Activated CD4-positive, alpha-beta T cell treated with anti-CD3 and anti-CD28 coated beads, Interleukin-2, amount 50 U/mL, for 24 hours (primary cell): ENCODE measurements at places on chromosomes 13 and 19.

GRCh38 chr13:45851171-45851921, at the start of gene SIAH3:
Gene SIAH3, minus strand, starts transcription at chr13:45851753. Its CDS starts 124 bp downstream, at chr13:45851629.
- DNase-seq, result peak; percentile 1

- DNase-seq, result no peak
These were observed 6.8 kb upstream of the KPTN start for GRCh38 chr19:47490847-47491246.

GRCh38 chr19:38141108-38141507, 82.9 kb downstream of the DPF1 start:
- DNase-seq, result no peak

- DNase-seq, result no peak
These were observed at the start of gene GRIK5 for GRCh38 chr19:42069619-42070351. Gene GRIK5, minus strand, starts transcription at chr19:42070206. Its CDS starts 4,436 bp downstream, at chr19:42065770.

DNA sequence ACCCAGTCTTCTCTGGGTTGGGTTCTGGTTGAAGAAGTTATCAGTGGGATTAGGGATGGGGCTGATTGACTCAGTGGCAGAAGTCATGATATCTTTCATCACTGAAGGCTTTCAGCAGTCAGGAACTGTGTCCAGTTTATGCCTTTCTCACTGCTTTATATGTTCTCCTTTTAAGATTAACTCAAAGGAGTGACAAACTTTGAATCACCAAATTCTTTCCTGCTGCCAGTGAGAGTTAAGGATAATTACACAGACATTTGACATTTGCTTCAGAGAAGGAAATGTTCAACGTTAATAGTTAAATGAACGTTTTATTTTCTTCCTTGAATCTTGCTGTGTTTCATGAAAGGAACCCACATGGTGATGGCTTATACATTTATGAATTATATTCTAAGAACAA, 41.0 kb upstream of the CNMD start:
- no peak for DNase-seq

DNA sequence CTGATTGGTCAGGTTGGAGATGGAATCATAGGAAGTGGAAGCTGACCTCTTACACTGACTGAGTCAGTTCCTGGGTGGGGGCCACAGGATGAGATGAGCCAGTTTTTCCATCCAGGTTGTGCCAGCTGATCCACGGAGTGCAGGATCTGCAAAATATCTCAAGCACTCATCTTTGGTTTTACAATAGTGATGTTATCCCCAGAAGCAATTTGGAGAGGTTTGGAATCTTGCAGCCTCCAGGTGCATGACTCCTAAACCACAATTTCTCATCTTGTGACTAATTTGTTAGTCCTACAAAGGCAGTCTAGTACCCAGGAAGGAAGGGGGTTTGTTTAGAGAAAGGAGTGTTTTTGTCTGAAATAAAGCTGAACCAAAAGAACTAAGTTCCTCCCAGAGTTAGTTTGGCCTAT, 212.8 kb downstream of the SLITRK6 start:
- no peak for DNase-seq

DNA sequence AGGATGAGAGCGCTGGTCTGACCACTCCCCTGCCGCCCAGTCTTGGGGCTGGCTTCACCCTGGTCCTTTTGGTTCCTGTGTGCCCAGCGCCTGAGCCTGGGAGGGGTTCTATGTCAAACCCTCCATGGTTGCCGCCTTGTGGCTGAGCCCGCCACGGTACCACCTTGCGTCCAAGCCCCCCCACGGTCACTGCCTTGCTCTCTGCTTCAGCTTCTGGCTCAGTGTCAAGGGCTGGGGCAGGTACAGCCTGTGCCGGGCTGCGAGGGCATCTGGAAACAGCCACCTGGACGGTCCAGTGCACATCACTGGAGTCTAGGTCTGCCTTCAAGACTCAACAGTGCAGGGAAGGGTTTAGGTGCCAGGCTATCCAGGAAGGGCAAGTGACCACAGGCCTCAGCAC, 14.3 kb upstream of the GALP start:
- no peak for DNase-seq

DNA sequence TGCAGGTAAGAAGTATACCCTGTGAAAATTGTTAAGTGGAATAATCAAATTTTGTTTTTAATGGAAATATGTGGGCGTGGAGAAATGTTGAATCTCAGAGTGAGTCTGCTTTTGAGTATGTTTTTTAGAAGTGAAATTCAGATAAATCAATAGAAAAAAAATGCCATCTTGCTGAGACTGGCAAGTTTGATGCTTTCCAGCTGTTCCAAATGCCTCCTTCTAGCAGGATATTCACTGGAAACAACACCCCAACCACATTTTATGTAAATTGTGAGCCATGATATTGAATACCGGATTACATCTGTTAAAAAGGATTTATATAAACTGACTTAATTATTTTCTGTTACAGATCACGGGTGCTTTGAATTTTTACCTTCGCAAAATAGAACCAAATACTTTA, 115.4 kb downstream of the ITGBL1 start:
- DNase-seq, result no peak

- DNase-seq, result no peak
These were observed 141.5 kb downstream of the AKAP11 start for GRCh38 chr13:42413484-42413815.

DNA sequence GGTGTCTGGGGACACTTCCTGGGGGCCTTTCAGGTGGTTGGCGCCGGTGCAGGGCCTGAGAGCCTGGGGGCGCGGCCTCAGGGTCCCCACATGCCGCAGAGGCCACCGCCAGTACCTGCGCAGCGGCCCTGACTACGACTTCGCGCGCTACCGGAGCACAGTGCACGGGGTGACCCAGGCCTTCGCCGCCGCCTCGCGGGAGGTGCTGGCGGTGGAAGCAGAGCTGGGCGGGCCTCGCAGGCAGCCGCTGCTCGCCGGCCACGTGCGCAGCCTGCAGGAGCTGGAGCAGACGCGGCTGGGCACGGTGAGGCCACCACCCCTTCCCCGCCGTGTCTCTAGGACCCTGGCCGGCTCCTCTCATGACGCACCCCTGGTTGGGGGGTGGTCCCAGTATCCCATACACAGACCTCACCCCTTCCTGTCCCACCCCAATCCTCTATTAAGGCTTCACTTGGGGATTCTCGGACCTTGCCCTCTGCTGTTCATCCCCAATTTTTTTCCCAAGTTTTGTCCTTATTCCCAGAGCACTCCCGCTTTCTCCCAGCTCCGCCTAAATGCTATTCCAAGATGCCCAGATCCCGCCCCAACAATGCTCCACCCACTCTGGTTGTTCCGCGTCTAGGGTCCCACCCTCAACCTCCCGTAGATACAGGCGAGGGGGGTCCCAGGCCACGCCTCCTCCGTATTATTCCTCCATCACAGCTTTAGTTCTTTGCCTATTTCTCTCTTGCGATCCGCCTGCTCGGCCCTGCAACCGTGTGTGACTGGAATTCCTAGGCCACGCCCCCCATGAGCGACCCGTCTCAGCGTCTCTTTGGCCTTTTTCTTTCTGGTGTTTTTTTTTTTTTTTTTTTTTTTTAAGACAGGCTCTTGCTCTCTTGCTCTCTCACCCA, 1.0 kb downstream of the REX1BD start:
- peak; percentile 51 for DNase-seq

GRCh38 chr13:85166891-85167290, 632.3 kb downstream of the SLITRK6 start:
- DNase-seq, result no peak

- no peak for DNase-seq
These were observed 4.8 kb downstream of the LSR start for GRCh38 chr19:35253316-35254286.

- DNase-seq, result no peak
These were observed 252.1 kb downstream of the RFC3 start for GRCh38 chr13:34070006-34070405.

DNA sequence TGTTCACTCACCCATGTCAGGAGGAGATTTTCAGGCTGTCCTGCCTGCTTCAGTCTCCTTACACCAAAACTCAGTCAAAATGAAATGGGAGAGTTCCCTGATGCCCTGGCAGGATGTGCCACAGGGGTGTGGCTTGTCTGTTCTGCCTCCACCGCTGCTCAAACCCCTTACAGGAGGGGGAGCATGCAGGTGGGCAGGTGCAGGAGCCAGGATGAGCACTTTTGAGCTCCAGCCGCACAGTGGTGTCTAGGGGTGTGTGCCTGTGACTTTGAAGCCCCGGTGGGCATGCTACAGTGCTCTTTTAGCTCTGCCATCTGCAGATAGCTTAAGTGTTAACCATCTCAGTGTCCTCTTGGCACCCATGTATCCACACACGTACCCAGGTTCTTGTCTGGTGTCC, 71.9 kb upstream of the IPO5 start:
- no peak for DNase-seq

DNA sequence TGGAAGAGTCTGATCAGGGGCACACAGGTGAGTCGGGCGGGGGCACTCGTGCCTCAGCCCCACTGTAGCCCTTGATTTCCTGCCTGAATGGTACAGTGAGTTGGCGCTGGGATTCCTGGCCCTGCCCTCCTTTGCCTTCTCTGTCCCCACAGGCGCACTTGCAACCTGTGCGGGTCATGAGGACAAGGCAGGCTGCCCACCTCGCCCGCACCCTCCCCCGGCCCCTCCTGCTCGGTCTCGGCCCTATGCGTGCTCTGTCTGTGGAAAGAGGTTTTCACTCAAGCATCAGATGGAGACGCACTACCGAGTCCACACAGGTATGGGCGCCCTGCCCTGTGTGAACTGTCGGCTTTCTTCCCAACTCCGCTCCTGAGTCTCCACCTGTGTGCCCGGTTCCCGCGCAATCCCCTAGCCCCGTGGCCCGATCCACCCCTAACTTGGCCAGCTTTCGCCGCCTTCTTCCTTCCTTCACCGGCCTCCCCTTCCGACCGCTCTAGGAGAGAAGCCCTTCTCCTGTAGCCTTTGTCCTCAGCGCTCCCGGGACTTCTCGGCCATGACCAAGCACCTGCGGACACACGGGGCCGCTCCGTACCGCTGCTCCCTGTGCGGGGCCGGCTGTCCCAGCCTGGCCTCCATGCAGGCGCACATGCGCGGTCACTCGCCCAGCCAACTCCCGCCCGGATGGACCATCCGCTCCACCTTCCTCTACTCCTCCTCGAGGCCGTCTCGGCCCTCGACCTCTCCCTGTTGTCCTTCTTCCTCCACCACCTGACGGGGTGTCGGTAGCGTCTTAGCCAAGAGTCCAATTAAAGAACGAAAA, 1.6 kb upstream of the KMT2B start:
- DNase-seq, result no peak

GRCh38 chr13:34371645-34372395, 553.9 kb downstream of the RFC3 start:
- no peak for DNase-seq

GRCh38 chr13:84645196-84646012, 763.1 kb upstream of the SLITRK1 start:
- no peak for DNase-seq

GRCh38 chr13:33556828-33557227, 261.1 kb upstream of the RFC3 start:
- DNase-seq, result no peak

- DNase-seq, result no peak
These were observed 137.9 kb downstream of the PCDH20 start for GRCh38 chr13:61277586-61278276.

DNA sequence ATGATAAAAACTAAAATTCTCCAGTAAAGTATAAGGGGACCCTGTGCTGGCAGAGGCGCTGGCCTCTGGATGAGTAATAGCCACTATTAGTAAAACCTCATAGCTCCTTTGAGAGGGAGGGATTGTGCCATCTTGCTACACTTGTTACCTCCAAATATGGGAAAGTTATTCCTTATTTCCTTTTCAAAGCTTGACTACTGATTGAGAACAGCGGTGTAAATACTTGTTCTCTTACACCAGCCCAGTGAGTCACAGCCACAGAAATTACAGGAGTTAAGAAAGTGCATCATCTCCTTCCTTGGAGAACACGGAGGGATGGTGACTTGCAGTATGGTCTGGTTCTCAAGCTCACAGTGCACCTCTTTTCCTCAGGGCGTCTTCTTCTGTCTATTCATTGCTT, 379.0 kb downstream of the EFNB2 start:
- no peak for DNase-seq

DNA sequence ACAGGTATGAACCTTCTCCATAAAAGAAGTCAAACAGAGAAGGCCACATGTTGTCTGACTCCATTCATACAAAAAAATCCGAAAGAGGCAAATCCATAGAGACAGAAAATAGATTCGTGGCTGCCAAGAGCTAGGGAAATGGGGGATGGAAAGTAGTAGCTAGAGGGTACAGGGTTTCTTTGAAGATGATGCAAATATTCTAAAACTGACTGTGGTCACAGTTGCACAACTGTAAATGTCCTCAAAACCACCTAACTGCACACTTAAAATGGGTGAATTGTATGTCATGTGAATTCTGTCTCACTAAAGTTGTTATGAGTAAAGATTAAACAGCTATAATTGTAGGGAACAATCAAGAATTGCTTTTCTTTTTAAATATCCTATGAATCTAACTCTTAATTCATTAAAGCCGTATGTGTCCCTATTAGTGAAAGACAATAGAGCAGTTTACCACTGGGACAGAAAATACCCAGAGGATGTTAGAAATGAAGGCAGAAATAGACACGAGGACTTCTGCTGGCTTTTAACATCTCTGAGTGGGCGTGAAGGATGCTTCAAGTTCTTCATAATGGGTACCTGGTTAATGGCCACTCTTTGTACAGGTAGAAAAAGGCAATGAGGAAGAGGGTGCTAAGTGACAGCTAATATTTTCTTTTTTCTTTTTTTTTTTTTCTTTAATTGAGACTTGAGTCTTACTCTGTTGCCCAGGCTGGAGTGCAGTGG, 21.2 kb downstream of the INSR start:
- DNase-seq, result no peak

GRCh38 chr13:48500652-48501197, 32.2 kb downstream of the RCBTB2 start:
- no peak for DNase-seq

- no peak for DNase-seq
These were observed 22.4 kb downstream of the NAXD start for GRCh38 chr13:110637747-110638146.

DNA sequence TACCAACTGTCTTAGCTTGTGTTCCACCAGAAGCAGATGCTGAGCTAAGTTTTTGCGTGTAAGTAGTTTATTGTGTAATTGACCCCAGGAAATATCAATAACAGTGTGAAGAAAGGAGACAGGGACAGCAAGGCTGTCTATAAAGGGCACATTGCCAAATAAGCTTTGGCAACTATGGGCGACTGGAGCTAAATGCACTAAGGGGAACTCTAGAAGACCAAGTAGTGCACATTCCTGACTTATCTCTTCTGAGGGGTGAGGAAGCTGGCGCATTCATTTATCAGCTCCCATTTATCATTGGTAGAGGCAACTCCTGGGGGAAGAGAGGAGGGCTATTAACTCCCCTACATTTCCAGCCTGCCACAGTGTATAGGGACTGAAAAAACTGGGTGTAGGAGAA, 135.0 kb downstream of the DLEU7 start:
- no peak for DNase-seq
